ENCODE measurements at places on chromosomes 2 and 18.

DNA sequence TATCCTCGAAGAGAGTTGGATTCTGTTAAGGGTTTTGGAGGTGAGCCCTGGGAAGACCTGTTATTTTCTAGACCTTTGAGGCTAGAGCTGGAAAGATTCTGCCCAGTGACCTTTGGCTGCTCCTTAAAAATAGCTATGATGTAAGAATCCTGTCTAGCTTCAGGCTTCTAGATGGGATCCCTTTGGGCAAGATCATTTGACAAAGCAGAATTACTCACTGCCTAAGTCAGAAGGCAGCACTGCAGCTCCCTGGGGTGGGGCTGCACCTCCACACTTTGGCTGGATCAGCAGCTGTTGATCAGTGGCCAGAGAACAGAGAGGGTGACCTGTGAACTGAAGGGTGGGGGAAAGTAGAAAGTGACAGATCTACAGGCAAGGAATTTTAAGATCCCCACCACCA is 103.8 kb downstream of the ASAP2 start:
- no peak for DNase-seq

DNA sequence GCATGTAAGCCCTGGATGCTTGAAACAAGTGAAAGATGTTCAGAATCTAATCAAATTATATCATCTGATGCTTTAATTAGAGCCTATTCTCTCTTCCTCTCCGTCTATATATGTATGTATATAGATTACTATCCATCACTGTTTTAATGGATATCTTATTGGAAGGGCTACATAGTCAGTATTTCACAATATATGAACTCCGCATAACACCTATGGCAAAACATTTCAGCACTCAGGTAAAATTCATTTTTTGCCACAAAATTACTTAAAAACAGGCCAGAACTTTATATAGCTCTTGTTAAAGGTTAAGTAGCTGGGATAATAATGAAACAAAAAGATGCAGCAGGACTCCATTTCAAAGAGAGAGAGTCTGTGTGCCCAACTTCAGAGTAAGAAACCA is 1.2 kb downstream of the PJVK start:
- no peak for DNase-seq

DNA sequence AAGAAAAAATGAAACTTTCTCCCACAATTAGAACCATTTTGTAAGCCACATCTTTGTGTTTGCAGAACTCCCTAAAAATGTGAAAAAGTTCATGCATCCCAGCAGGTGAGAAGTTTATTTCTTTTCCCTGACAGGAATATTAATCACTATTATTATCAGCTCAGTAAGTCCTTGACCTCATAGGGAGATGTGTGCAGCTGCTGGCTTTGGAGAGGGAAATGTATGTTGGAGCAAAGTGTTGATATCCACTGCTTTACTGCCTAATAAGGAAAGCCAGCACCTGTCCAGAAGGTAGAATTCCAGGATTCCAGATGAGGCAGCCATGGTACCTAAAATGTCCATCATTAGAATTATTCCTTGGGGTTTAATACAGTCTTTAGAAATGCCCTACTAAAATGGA is 35.8 kb upstream of the CCNT2 start:
- no peak for DNase-seq

DNA sequence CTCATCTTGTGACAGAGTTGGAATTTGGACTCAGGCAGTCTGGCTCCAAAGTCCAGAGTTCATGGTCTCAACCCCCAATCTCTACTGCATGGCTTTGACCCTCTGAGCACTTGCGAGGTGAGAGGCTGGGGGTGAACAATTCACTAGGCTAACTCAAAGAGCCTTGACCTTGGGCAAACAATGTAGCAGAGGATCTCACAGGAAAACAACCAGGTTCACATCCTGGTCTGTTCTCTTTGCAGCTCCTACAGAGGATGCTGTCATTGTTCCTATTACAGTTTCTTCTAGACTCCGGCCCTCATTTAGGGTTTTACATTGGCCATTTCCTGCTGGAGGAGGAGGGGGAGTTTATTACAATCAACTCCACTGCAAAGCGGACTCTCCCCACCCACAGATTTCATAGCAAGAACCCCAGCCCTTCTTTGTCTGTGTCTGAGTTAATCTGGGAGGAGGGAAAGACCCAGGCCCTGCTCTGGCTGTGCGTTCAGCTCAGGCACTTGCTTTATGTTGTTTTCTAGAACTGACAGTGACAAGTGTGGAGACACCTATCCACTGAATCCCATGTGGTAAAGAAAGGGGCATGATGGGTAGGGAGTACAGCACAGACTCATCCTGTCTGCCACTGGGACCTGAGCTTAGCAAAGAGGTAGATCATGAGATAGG is 101.6 kb downstream of the LBH start:
- no peak for DNase-seq

DNA sequence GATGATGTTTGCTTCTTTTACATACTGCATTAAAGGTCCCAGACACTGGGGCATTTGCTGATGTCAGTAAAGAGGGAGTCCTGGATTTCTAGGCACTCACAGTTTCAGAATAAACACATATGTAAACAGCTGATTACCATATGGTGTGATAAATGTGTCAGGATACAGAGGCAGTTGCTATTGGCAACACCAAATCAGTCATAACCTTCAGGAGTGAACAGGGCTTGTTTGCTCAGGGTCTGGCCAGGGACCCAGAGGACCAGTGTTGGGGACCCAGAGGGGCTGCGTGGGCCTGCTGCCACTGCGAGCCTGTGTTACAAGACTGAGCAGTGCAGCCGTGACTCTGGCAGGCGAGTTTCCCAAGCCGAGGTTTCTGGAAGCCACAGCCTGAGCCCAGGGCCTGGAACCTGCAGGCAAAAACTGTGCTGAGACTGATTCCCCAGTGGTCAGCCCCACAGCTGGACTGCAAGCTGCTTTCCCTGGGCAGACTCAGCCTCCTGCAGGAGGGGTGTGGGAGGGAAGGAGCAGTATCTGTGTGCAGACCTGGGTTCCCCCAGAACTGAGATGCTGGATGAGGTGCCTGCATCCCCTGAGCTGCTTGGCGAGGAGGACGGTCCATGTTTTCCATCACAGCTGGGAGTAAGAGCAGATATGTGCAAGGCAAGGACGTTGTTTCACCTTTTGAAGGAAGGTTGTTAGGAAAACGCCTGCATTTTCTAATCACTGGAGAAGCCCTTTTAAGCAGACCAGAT is 23.6 kb downstream of the ASAP2 start:
- DNase-seq, result no peak

DNA sequence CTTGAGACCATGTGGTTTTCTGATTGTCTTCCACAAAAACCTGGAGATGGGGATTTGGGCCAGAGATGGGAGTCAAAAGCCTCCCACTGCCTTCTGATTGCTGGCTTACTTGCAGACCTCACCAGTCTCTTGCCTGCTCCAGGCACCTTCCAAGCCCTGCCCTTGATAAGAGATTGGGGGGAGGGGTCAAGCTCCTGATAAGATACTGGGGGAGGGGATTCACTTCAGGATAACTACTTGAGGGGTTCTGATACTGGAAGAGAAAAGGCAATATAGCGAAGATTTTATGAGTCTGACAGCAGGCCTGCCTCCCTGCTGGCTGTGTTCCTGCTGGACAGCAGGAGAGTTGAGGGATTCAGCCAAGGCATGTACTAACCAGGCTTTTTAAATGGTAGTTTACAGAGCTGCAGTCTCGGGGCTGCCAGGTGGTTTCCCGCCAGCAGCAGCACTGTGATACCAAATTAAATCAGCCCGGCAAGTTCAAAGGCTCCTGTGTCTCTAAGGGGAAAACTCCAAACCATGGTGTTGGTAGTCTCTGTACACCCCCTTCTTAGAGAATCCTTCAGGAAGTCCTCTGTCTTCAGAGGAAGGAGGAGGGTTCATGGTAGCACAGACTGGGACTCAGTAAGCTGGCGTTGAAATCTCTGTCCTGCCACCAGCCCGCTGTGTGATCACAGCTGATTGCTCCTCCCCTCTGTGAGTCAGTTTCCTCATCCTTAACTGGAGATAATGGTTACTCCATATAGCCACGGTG is 58.3 kb downstream of the FBXO36 start:
- peak; percentile 81 for DNase-seq

DNA sequence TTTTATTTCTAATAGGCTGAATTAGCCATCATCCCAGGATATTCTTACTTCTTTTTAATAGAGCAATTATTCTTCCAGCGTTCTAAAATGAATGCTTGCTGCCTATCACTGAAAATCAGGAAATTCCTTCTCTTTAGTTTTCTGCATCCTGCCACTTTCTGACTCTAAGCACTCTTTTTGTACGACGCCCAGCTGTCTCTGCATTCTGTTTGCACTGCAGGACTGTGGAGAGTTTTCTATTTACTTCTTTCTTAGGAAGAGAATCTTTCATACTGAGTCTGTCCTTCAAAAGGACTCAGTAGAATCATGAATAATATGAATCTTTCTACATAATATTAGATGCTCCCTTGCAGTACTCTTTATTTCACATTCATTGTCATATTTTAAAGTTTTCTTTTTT is 360.4 kb upstream of the DSEL start:
- DNase-seq, result no peak

GRCh38 chr2:176710657-176711186 is 441.5 kb downstream of the MTX2 start:
- DNase-seq, result no peak

DNA sequence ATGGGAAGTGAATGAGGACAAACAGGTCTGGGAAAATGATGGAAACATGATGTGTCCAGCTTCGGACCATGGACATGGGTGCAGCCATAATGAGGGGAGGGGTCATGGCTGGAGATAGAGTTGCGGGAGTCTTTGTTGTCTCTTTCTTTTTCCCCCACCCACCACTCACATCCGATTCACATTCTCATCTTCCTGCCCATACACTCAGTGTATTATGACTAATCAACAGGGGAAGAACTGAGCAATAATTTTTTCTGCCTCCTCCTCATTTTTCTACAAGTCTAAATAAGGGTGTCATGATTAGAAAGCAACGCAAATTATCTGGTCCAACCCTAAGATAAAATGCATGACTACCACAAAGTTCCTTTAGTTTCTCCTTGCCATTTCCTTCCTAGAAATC is 5.7 kb upstream of the SERPINB2 start:
- DNase-seq, result no peak

GRCh38 chr2:12618576-12618975 is 98.2 kb upstream of the TRIB2 start:
- DNase-seq, result no peak

DNA sequence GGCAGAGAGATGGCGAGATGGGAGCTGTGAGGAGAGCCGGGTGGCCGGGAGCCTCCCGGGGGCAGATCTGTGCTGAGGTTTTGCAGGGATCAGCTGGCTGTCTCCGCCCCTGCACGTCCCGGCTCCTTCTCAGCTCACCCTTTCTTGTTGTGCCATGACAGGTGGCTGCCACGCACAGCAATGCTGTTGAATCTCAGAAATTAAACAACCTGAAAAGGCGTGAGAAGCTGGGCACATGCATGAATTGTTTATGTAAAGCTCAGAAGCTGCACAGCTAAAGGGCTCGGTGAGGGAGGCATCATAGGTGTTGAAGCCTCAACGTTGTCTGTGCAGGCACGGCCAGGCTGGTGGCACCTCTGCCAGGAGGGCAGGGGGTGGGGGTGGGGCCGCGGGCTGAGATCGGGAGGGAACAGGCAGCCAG is 858 bp upstream of the RTP5 start:
- no peak for DNase-seq

- DNase-seq, result no peak
Measured at GRCh38 chr2:102138331-102138730, 4.2 kb upstream of the IL1R1 start.

- no peak for DNase-seq
Measured at GRCh38 chr2:25831746-25832449, 46.4 kb downstream of the ASXL2 start.

All from endodermal cell (in vitro differentiated cells).